ENCODE measurements at places on chromosomes 13 and 19. TPM values are rescaled to one million over a fixed set of nuclear protein-coding genes. Genes with fewer than 3 reads are reported as not detected.

The HSD17B14 gene
- 0.62 TPM for total RNA-seq

DNA sequence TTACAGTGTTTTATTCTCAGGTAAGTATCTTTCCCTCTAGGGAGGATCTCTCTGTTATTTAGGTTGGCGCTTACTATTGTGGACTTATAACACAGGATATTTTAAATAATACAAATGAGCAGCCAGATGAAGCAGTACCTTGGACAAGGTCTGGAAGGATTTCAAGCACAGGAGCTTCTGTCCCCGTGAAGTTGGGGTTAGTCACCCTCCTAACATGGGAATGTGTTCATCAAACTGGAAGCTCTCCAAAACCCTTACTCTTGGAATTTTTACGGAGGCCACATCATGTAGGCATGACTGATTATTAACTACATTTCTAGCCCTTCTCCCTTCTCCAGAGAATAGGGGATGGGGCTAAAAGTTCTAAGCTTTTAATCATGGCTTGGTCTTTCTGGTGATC, 38.3 kb upstream of the SPRY2 start:
- DNase-seq = no peak
- H3K27me3 ChIP-seq = no peaks in the 10 kb centered on the region
- H3K36me3 ChIP-seq = no peaks in the 10 kb centered on the region
- no peak overlapping the region for H3K27ac ChIP-seq

DNA sequence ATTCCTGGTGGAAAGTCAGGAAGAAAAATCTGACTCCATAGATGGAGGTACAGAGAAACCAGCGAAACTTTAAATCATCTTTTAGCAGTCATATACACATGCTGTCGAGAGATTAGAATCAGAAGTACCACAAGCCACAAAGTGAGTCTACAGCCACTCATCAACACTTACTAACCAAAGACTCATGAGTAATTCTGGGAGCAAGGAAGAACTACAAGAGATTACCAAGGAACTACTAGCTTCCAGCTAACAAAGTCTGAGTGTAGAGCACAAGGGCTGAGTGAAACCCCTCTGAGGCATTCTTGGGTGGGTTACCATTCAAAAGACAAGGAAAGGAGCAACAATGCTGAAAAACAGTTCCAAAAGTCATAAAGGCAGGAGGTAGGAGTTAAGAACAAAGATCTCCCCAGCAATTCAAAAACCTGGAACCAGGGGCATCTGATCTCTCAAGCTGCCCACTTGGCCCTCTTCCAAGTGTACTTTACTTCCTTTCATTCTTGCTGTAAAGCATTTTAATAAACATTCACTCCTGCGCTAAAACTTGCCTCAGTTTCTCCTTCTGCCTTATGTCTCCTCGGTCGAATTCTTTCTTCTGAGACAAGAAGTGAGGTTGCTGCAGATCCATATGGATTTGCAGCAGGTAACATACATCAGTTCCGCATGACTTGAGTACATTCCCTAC, 13.0 kb downstream of the RBM26 start:
- peak overlapping the region; percentile 85 for H3K4me3 ChIP-seq
- peak overlapping the region; percentile 86 for H3K27ac ChIP-seq
- H3K27me3 ChIP-seq = no peaks in the 10 kb centered on the region
- peak; percentile 52 for DNase-seq

- no peaks in the 10 kb centered on the region for H3K27me3 ChIP-seq
- peak overlapping the region; percentile 95 for H3K27ac ChIP-seq
- H3K4me1 ChIP-seq = peaks cover 21% of the 10 kb centered on the region
These were observed 665 bp downstream of the ZNF497 start for GRCh38 chr19:58361900-58362271.

DNA sequence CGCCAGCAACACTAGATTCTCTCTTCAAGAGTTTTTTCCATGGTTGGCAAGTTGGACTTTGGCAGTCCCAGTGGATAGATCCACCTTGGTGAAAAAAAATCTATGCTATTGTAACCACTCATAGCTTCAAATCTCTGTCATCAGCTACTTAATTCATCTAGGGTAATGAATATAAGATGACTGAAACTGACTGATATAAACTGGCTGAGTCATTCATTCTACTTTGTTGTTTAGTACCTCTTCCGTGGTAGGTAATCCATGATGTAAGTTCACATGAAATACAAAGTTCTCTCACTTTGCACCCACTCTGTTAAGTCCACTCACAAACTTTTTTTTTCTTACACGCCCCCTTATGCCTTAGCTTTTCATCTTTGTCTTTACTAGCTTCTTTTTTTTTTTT, 1381.5 kb downstream of the SLITRK5 start:
- no peaks in the 10 kb centered on the region for H3K4me1 ChIP-seq
- H3K27ac ChIP-seq = no peak overlapping the region
- DNase-seq = no peak
